Renal cortical epithelial cell (primary cell): ENCODE measurements at places on chromosomes 4 and X.

DNA sequence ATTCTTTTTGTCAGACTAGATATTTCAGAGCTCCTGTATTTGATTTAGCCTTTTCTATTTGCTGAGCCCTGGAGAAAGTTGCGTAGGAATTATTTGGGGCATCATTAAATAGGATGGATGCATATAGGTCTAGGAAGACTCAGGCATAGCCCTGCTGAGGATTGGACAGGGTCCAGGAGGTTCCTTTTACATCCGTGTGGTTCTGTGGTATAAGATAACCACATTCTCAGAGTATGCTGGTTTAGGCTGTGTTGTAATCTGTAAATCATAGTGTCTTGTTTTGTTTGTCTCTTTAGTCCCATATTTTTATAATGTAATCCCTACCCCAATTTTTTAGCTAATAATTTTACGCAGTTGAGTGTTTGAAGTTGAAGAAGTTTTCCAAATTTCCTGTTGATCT is 513.7 kb downstream of the RPA4 start:
- DNase-seq, result no peak

- DNase-seq, result no peak
Observed at GRCh38 chr4:77963004-77963403, 94.1 kb upstream of the FRAS1 start.

DNA sequence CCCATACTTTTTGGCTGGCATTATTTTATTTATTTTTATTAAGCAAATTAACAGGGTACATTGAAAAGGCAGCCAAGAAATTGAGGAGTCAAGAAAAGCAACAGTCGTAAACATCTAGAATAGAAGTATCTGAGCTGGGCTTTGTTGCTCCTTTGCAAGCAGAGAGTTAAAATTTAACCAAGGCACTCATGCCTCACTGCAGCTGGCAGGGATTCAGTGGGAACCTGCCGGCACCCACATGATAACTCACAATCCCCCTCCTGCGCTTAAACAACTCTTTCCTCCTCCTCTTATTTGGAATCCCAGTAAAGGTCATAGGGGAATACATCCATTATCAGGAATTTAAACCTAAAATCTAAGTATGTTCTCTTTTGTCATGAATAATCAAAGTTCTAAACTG is 115.5 kb downstream of the SOX3 start:
- peak; percentile 64 for DNase-seq

- no peak for DNase-seq
Observed at GRCh38 chrX:80747832-80748231, 61.8 kb downstream of the BRWD3 start.

DNA sequence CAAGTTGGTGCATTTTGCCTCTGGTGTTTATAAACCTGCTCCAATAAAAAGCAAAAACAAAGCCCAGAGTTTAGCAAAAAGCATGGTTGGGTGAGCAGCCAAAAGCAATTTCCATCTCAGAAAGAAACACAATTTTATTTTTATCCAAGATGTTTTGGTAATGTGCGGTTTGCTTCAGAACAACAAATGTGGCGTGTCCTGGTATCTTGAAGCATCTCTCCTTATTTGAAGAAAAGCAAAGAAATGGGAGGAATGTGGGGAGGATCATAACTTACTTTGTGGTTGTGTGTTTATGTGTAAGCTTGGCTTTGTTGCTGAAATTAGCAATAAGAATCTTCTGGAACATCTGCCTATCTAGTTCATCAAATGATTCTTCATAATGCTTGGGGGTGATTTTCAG is 88.3 kb upstream of the DDX3X start:
- no peak for DNase-seq

DNA sequence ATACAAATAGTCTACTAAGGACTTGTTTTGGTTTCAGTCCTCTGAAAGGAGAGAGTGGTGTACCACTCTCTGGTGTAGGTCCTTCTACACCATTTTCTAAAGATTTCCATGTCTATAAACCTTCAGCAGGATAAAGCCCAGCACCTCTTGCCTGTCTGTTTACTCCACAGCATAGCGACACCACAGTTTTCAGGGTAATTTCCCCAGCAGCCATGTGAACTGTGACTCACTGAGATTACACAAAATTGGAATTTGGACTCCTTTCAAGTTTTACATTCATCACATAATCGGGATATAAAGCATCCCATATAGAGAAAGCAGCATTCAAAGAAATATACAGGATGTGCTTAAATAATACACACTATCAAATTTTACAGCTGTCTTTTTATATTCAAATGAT is 229.6 kb downstream of the PRDM5 start:
- DNase-seq, result peak; percentile 92

DNA sequence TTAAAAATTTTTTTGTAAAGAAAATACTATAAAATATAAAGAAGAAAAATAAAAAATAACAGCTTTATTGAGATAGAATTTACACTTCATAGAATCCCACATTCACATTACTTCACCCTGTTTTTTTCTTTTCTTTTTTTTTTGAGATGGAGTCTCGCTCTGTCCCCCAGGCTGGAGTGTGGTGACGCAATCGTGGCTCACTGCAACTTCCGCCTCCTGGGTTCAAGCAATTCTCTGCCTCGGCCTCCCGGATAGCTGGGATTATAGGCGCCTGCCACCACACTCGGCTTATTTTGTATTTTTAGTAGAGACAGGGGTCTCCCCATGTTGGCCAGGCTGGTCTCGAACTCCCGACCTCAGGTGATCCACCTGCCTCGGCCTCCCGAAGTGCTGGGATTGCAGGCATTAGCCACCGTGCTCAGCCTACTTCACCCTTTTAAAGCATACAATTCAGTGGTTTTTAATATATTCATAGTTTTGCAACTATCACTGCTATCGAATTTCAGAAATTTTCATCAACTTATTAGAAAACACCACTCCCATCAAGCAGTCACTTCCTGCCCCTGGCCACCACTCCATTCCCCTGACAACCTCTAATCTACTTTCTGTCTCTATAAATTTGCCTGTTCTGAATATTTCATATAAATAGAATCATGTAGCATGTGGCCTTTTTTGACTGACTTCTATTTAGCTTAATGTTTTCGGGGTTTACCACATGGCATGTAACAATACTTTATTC is 48.7 kb downstream of the TMEM131L start:
- DNase-seq, result no peak

DNA sequence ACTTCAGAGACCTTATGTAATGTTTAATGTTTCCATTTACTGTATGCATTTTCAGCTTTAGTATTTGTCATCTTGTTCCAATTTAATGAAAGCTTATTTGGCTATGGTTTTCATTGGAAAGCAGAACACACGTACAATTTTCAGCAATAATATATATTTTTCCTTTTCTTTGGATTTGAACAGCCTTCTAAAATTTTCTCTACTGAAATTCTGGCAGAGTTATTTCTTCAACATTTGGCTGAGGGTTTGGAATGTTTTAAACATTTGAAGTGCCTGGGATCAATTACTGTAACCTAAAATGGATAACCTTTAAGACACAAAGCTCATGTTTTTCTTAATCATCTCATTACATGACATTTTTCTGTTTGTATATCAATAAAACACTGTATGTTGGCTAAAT is 156.9 kb downstream of the TENM3 start:
- DNase-seq, result no peak

GRCh38 chrX:119211649-119212014 is 24.5 kb upstream of the PGRMC1 start:
- no peak for DNase-seq

- no peak for DNase-seq
Observed at GRCh38 chr4:54197926-54198325, 31.2 kb upstream of the PDGFRA start.

GRCh38 chrX:38896724-38897298 is 95.6 kb downstream of the MID1IP1 start:
- DNase-seq, result peak; percentile 49

- peak; percentile 9 for DNase-seq
Observed at GRCh38 chr4:71648923-71649322, 135.0 kb downstream of the GC start.

- DNase-seq, result peak; percentile 31
Observed at GRCh38 chr4:21134994-21135393, 434.7 kb downstream of the PACRGL start.

- no peak for DNase-seq
Observed at GRCh38 chr4:169128902-169129301, 118.8 kb upstream of the CBR4 start.

DNA sequence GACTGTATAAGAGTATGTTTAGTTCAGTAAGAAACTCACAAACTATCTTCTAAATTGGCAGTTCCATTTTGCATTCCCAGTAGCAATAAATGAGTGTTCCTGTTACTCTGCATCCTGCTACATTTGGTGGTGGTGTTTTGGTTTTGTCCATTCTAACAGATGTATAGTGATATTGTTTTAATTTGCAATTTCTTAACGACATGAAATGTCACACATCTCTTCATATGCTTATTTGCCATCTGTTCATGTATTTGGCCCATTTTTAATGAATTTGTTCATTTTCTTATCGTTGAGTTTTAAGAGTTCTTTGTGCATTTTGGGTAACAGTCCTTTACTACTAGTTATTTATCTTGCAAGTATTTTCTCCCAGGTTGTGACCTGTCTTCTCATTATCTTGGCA is 232.2 kb downstream of the TMA16 start:
- no peak for DNase-seq

DNA sequence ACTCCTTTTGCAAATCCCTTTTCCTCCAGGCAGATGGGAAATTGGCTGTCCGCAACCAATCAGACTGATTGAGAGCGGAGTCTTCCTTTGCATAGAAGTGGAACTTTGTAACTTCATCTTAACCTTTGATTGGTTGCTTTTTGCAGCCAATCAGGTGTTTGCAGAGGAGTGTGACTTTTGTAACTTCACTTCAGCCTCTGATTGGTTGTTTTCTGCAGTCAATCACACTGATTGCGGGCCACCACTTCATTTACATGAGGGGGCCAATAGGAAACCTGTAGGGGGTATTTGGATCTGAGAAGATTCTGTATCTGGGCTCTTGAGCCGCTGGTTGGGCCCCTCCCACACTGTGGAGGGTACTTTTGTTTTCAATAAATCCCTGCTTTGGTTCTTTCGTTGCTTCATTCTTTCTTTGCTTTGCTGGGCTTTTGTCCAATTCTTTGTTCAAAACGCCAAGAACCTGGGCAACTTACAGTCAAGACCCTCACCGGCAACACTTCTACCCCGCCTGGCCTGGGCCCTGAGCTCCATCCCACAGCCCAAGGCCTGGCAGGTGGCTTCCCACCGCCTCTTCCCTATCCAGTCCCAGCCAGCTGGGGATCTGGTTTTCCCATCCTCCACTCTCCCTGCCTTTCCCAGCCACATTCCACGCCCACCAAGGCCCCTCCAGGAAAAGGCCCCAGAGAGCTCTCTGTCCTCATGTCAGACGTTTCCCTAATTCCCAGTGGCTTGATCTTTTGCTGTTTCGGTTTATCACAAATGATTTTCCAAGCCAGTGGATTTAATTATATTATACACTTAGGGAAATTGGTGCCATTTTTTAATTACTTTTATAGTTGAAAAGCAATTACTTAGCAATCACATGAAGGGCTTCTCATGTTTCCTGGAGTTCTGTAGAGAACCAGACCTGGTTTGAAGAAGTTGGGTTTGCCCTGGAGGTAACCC is 110.2 kb upstream of the STX18 start:
- DNase-seq, result no peak

GRCh38 chr4:150990250-150990649 is 24.8 kb downstream of the LRBA start:
- DNase-seq, result no peak

- peak; percentile 21 for DNase-seq
Observed at GRCh38 chrX:155891446-155892210, 10.5 kb downstream of the VAMP7 start.

DNA sequence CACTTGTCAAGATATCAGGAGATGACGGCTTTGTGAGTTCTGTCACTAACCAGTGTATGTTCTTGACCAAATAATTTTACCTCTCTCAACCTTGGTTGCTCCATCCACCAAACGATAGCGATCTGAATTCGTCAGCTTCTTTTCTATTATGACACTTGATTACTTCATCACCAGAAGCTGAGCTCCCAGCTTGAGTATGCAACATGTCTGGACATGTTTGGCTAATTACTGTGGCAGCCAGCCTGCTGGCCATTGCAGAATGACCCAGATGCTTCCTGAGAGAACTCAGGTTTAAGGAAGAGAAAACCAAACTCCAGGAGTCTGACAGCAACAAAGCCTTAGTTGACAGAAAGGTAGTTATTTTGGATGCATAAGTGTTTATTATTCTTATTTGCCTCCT is 46.4 kb upstream of the PARM1 start:
- DNase-seq, result peak; percentile 21

DNA sequence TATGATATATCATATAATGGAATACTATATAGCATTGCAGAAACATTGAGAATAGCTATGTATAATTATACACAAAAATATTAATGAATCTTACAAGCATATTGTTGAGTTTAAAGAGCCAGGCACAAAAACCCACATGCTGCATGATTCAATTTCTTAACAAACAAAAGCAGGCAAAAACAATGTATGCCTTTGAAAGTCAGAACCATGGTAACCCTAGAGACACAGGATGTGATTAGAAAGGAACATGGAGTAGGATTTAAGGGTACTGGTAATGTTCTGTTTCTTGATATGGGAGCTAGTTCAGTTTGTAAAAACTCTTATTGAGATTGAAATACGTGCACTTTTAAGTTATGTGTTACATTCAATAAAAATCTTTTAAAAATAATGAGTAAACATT is 21.5 kb downstream of the CXCL8 start:
- no peak for DNase-seq

GRCh38 chr4:3656416-3657356 is 109.5 kb upstream of the ADRA2C start:
- no peak for DNase-seq

DNA sequence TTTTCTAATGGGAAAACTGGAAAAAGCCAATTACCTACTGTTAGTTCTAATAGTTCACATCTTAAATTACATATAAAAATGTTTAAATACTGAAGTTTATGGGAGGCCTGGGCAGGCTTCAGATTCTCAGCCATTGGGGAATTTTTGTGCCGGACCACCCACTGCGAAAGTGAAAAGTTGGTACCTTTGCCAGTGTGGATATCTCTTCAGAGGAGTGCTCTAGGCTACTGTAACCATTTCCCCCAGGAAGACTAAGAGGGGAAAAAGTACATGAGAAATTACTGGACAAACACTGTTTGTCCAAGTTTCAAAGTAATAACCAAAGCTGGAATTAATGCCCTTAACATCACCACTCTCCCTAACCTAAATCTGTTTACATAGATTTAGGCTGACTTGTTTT is 20.8 kb downstream of the PITX2 start:
- no peak for DNase-seq

- no peak for DNase-seq
Observed at GRCh38 chr4:65535113-65535512, 135.2 kb downstream of the EPHA5 start.

GRCh38 chr4:176448761-176449160 is 129.0 kb downstream of the SPCS3 start:
- DNase-seq, result no peak

GRCh38 chrX:17425136-17425535 is 50.1 kb downstream of the NHS start:
- no peak for DNase-seq

- no peak for DNase-seq
Observed at GRCh38 chr4:165457793-165458192, 79.0 kb downstream of the CPE start.
